ENCODE measurements at places on chromosomes 7 and 10.

GRCh38 chr7:114086914-114087652, 168.3 kb upstream of the PPP1R3A start:
- DNase-seq = no peak

GRCh38 chr7:92830532-92831110, 5.8 kb downstream of the CDK6 start:
- DNase-seq = no peak

DNA sequence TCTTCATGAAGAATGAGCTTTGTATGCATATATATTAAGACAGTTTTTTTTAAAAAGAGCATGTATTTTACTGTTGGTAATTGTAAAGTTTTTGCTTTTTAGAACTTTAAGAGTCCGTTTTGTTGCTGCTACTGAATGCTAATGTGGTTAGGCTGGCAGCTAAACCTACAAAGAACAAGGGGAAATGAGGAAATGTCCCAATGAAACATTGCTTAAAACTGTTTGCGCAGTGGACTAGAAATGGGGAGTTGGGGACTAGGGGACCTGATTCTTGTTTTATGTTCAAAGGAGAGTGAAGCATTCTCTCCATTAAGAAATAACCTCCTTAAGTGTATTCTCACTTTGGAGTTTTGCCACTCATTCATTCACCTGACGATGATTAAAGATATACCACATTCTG, 5.7 kb downstream of the NRF1 start:
- DNase-seq = no peak

DNA sequence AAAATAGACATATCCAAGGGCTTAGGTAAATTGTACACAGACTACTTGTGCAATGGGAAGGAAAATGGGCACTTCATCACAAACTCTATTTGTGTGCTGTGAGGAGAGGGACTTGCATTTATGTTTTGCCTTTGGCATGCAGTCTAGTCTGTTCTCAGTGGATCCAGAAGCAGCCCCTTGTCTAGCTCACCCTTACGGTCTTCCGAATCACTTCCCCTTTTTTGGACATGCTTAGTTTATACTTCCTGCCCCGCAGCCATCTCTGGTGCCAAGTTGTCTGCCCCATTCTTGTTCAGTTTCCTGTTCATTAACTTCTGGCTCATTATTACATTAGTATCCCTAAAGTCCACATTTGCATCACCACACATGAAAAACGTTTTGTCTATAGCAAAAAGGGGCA, 161.6 kb downstream of the NRCAM start:
- DNase-seq = no peak

GRCh38 chr7:129864042-129864441, 88.7 kb downstream of the UBE2H start:
- DNase-seq = no peak

DNA sequence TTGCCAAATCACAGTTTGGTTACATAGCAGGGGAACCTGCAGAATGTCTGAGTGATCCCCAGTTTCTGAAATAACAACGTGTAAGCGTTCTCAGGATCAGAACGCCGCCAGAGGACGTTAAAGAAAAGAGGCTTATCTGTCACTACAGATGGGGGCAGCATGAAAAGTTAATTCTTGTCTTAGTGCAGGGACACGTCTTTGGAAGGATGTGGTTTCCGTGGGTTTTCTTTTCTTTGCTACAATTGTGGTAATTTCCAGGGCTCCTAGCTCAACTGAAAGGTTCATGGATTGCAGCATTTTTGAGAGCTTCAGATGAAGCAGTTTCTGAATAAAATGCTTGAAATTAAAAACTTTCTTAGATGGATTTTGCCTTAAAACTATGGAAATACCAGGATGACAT, 106.6 kb downstream of the PRKCQ start:
- DNase-seq = no peak

DNA sequence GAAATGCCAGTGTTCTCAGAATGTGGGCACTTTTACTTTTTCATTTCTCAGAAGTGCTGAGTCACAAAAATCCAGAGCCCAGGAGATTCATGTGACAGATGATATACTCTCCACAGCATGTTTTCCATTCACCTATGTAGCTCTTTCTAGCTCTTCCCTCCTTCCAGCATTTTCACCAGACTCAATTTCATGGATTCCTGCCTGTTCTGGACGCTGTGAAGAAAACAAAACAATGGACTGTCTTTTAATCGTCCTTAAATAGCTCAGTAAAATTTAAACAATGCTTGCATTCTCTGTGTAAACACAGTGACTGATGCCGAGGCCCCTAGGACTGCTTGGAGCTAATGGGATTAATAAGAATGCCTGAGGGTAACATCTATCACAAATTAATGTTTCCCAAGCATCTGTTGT, 25.5 kb downstream of the ZNF713 start:
- DNase-seq = no peak

DNA sequence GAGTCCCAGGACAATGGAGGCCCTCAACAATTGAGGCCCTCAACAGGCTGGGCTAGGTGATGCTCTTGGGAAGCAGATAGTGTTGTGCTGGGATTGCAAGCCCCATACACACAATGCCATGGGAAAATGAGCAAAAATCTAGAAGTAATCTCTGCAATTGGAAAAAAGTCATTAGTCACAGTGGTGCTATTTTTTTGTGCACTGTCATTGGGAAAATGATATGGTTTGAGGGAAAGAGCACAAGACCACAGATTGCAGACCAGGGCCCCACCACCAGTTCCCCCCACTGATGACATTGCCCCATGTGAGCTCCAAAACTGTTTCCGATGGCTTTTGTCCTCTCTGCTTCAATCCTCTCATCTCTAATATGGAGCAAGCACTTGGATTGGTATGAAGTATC, 1.9 kb downstream of the KCTD7 start:
- no peak for DNase-seq
